ENCODE measurements at places on chromosomes 1 and 21. TPM values are rescaled to one million over a fixed set of nuclear protein-coding genes. Genes with fewer than 3 reads are reported as not detected.

The MROH9 gene
- total RNA-seq: not detected

The WNT4 gene
- 3.7 TPM for total RNA-seq

- no peak for DNase-seq
Measured at GRCh38 chr1:147815503-147815902, 55.1 kb upstream of the GJA5 start.

- DNase-seq: no peak
Measured at GRCh38 chr1:55309786-55310504, 94.8 kb upstream of the USP24 start.

- DNase-seq: no peak
Measured at GRCh38 chr1:901108-901859, 22.4 kb upstream of the SAMD11 start.

DNA sequence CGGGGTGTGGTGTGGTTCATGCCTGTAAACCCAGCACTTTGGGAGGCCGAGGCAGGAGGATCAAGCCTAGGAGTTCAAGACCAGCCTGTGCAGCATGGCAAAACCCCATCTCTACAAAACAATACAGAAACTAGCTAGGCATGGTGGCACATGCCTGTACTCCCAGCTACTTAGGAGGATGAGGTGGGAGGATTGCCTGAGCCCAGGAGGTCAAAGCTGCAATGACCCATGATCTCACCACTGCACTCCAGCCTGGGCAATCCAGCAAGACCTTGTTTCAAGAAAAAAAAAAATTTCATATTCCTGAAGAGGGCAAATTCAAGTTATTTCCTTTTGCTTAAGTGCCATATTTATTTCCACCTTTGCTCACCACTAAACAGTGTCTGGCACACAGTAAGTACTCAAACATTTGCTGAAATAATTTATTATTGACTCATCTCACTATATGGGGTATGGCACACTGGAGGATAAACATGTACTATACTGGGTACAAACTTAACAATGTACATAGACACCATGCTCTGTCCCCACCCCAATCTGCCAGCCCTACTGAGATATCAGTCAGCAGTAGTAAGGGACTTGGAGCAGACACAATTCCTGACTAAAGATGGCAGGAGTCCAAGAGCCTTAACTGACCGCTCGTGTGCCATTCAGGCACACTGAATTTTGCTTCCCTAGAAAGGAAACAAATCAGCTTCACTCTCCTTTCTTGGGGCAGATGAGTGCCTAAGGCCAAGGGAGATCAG lies 15.5 kb downstream of the MEAF6 start:
- DNase-seq: no peak

GRCh38 chr21:26736449-26736848 lies 108.8 kb downstream of the ADAMTS1 start:
- no peak for DNase-seq

DNA sequence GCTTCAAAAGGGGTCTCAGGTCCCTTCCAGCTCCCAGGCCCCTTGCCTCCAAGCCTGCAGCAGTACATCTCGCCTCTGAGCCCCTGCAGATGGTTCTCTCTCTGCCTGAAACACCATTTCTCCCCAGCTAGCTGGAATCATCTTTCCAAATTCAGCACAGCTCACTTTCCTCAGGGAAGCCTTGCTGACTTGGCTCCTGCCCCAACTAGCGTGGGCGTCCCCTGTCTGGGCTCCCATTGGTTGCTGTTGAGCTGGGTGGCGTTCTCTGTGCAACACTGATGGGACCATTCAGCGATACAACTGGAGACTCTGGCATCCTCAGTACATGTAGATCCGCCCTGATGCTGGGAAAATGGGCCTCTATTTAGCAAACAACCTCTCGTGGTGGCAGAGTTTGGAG lies 141.3 kb upstream of the IGSF21 start:
- no peak for DNase-seq
